Lower lobe of right lung (tissue), 2 donors: ENCODE measurements at places on chromosomes 12 and 14.

- no peak overlapping the region for H3K4me3 ChIP-seq
- H3K27me3 ChIP-seq, result peaks cover 3% of the 10 kb centered on the region
- H3K4me1 ChIP-seq, result peaks cover 20% of the 10 kb centered on the region
These were observed 48.5 kb upstream of the OVCH1 start for GRCh38 chr12:29546000-29546399.

DNA sequence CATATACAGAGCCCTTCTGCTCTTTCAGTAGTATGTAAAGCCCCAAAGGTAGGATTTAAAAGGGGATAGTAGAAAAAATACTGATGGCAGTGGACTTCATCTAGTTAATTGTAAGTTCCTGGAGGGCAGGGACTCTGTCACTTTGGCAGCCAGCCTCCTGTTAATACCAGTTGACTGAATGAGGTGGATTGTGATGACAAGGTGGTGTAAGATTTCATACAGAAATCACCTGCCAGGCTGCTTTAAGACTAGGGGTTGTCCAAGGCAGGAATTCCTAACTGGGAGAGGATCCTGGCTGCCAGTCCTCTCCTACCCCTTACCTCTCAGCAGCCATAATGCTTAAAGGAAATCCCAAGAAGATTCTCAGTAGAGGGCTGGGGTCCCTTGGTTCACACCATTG lies 7.3 kb downstream of the DYRK2 start:
- peaks cover 31% of the 10 kb centered on the region for H3K4me1 ChIP-seq
- H3K4me3 ChIP-seq, result no peak overlapping the region
- H3K27me3 ChIP-seq, result no peaks in the 10 kb centered on the region
- H3K27ac ChIP-seq, result no peak overlapping the region
- peaks cover 29% of the 10 kb centered on the region for H3K36me3 ChIP-seq

- H3K27ac ChIP-seq, result no peak overlapping the region
- DNase-seq, result peak; percentile 18
- H3K4me3 ChIP-seq, result no peak overlapping the region
These were observed 83.5 kb upstream of the C14orf180 start for GRCh38 chr14:104496095-104496494.

- H3K27ac ChIP-seq, result no peak overlapping the region
- H3K36me3 ChIP-seq, result no peaks in the 10 kb centered on the region
- DNase-seq, result no peak
- no peaks in the 10 kb centered on the region for H3K27me3 ChIP-seq
- no peaks in the 10 kb centered on the region for H3K4me1 ChIP-seq
- H3K4me3 ChIP-seq, result no peak overlapping the region
These were observed 198.8 kb downstream of the ANO2 start for GRCh38 chr12:5746036-5746908.

DNA sequence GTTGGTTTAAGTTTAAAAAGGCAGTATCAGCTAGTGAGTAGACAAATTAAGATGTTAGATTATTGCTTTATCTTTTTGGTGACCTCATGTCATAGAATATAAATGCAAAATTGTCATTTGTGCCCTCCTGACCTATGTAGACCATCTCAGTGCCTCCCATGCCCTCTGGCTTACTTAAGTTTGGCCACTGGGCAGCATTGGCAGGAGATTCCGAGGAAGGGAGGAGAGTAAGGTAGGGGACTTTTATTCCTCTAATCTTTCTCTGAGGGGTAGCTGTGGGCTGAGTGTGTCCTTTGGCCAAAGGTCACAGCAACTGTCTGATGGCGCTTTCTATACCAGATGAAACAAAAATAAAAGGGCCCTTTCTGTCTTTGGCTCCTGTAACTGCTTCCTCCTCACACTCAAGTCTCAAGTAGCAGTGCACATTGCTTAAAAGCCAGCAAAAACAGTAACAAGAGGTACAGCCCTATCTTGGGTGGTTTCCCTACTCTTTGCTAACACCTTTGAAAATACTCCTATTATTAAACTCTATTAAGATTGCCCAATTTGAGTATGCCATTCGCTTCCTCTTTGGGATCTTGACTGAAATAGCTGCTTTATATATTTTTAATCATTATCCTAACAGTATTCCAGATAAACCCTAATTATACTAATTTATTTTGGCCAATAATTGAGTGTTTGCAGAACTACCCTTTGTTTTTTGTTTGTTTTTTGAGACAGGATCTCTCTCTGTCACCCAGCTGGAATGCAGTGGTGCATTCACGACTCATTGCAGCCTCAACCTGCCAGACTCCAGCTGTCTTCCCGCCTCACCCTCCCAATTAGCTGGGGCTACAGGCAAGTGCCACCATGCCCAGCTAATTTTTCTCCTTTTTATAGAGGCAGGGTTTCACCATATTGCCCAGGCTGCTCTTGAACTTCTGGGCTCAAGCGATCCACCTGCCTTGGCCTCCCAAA lies 56.5 kb upstream of the KCNH3 start:
- no peaks in the 10 kb centered on the region for H3K27me3 ChIP-seq
- peaks cover 16% of the 10 kb centered on the region for H3K36me3 ChIP-seq
- peak overlapping the region; percentile 37 for H3K27ac ChIP-seq
- H3K4me3 ChIP-seq, result no peak overlapping the region

- H3K27me3 ChIP-seq, result no peaks in the 10 kb centered on the region
- DNase-seq, result no peak
- H3K36me3 ChIP-seq, result peaks cover 98% of the 10 kb centered on the region
- H3K27ac ChIP-seq, result no peak overlapping the region
- H3K4me3 ChIP-seq, result no peak overlapping the region
These were observed 44.9 kb downstream of the MAPKAPK5 start for GRCh38 chr12:111886662-111887545.

- H3K4me1 ChIP-seq, result peaks cover 5% of the 10 kb centered on the region
- no peaks in the 10 kb centered on the region for H3K36me3 ChIP-seq
- H3K27me3 ChIP-seq, result no peaks in the 10 kb centered on the region
- no peak overlapping the region for H3K27ac ChIP-seq
- no peak for DNase-seq
These were observed 278.1 kb upstream of the FAR2 start for GRCh38 chr12:28870839-28871440.

- no peaks in the 10 kb centered on the region for H3K27me3 ChIP-seq
- H3K4me3 ChIP-seq, result no peak overlapping the region
- H3K36me3 ChIP-seq, result no peaks in the 10 kb centered on the region
- no peak overlapping the region for H3K27ac ChIP-seq
- peaks cover 8% of the 10 kb centered on the region for H3K4me1 ChIP-seq
These were observed 36.1 kb upstream of the C12orf76 start for GRCh38 chr12:110084314-110085015.

DNA sequence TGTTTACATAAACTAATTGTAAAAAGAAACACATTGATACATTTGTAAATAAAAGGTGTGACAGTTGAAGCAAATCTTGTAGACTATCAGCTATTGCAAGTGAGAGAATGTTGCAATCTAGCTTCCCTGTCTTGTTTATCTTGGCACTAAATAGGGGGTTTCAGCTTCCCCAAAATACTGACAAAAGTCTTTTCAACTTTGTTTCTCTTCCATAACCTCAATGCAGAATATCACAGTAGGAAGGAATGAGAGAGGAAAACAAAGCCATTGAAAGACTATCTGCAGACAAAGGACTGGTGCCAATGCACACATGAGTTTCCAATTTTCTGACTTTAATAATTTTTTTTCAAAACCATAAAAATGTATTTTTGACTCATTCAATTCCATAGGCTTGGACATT lies 886.2 kb upstream of the MGAT4C start:
- no peaks in the 10 kb centered on the region for H3K36me3 ChIP-seq
- no peak overlapping the region for H3K4me3 ChIP-seq
- H3K27ac ChIP-seq, result no peak overlapping the region
